ENCODE measurements at places on chromosomes 5 and 9.

- no peak for DNase-seq
These were observed 7.8 kb upstream of the KCNIP1 start for GRCh38 chr5:170495825-170496661.

DNA sequence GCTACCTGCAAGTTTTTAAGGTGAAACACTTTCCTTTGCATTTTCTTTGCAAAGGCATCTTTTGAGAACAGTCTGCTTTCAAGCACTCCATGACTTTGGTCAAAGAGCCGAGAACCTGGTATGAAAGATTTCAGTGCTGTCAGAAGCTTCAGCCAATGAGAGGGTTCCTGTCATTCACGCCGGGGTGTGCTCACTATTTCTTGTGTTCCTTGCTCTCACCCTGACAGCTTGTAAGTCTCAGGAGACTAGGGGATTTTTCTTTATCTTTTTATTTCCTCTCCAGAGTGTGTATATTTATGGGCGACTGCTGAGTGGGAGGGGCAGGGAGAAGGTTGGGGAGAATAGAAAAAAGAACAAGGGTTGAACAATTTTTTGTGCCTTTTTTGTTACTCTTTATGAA is 334.0 kb downstream of the PSAT1 start:
- DNase-seq = no peak

DNA sequence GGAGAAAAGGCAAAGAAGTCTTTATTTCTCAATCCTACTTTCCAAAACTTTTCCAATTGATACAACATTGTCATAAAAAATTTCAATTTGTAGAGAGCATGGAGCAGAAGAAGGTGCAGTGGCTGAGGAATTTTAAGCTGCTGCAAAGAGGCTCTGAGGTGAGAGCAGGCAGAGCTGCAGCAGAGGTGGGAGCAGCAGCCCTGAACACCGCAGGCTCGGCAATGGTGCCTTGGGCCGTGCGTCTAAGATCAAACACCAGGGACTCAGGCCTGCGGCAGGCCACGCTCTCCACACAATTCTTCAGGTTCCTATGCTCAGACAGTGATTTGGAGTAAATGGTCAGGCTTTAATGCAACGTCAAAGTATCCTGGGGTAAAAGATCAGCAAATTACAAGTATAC is 46.3 kb downstream of the SIL1 start:
- no peak for DNase-seq

DNA sequence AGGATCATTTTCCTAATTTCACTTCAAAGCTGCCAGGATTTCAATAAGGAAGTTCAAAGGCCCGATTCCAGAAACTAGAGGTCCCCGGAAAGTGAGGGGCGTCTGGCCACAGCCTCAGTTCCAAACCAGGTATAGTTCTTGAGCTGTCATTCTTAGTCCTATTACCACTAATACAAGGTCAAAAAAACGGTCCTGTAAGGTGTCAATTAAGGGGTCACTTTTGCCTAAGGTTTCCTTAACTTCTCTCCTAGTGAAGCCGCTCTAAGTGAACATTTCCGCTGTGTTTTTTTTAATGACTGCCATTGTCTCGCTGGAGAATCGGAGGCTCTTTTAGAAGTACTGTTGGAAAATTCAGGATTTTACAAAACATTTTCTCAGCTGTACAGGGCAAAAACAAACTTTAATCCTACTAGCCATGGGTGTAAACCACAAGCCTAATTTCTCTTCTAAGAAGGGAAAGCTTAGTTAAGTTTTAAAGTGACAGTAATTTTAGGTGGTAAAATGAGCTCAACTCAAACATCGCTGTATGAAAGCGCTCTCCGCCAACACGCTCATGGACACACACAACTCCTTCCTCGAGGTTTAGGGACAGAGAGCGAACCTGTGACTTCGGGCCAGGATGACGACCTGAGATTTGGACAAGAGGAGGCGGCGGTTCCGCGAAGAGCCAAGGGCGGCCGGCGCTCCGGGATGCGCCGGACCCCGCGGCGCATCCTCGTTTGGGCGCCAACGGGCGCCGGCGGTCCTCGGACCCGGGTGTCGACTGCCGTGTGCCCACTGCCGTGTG is 76.7 kb upstream of the IFNE start:
- DNase-seq = no peak

DNA sequence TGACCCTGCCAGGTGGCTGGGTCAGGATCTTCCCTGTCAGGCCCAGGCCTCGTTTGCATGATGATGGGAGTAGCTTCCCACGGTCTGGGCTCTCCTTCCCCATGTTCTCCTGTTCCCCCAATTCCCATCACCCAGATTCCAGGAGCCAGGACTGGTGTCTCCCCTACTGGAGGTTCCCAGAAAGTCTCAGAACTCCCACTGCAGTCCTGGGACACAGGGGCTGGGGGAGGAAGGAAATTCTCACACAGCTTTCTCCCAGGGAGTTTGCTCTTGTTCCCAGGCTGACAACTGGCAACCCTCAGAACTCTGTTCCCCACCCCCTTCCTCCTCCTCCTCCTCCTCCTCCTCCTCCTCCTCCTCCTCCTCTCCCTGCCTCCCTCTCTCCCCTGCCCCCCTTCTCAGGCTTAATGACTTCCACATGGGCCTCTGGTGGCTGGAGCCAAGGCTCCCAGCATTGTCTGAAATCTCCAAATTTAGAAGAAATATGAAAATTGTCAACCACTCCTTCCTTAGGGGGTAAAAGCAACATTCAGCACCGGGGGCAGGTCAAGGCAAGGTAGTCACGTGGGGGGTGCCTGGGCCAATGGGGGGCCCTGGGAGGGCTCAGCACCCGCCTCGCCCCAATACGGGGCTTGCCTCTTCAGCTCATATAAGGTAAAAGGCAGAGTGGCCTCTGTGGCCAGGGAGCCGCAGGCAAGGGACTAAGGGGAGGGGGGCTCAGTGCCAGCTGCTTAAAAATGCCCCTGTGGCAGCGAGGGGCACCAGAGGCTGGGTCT is 27.3 kb upstream of the IL17B start:
- DNase-seq = no peak

- DNase-seq = no peak
These were observed 2.2 kb downstream of the LCN6 start for GRCh38 chr9:136746155-136746490.

- no peak for DNase-seq
These were observed 8.4 kb upstream of the SH3TC2 start for GRCh38 chr5:149071216-149071615.

DNA sequence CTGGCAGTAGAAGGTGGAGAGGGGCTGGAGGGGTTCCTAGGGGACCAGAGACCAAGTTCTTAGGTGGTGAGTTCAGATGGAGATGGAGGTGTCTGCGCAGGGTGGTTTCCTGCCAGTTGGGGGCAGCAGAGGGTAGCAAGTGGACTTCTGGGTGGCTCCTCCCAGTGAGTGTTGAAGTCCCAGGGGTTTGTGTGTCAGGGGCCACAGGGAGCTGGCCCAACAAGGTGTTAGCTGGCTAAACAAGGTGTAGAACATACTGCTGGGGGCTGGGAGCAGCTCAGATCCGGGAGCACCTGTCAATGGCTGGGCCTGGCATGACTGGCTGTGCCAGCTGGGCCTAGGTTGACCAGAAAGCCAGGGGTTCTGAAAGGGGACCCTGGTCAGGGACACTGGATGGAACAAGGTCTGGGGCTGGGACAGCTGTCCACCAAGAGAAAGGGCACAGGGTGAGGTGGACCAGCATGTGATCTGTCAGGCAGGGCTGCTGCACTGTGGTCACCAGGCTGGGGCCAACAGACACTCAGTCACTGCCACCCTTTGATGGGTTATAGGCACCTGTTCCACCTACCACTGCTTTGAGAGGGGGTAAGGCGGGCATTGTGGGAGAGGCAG is 35.6 kb downstream of the DAB2IP start:
- DNase-seq = peak; percentile 23

GRCh38 chr9:89635816-89636215 is 31.0 kb downstream of the GADD45G start:
- no peak for DNase-seq

DNA sequence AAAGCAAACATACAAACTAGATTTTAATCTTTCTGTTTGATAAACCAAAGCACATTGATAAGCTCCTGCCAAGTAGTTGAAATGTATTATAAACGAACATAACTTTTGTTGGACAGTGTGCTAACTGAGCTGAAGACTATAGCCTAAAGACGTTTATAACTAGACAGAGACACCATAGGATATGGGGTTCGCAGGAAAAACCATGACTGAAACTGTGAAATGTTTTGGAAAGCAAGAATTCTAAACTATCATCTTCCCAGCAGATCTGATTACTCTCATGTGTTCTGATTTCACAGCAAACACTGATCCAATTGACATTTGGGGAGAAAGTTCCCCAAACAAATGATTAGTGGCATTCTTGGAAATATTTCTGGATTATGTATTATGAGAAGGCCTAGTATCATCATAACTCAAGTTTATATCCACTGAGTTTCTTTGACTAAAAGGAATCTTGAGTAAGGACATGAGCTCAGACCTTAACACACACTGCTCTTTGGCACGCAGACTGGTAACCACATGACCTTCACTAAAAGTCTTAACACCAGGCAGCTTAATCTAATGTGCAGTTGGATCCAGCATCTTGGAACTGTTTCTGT is 375.2 kb downstream of the ZNF608 start:
- peak; percentile 63 for DNase-seq

- DNase-seq = no peak
These were observed 2.9 kb downstream of the NR2F1-AS1 start for GRCh38 chr5:93577854-93578812.

DNA sequence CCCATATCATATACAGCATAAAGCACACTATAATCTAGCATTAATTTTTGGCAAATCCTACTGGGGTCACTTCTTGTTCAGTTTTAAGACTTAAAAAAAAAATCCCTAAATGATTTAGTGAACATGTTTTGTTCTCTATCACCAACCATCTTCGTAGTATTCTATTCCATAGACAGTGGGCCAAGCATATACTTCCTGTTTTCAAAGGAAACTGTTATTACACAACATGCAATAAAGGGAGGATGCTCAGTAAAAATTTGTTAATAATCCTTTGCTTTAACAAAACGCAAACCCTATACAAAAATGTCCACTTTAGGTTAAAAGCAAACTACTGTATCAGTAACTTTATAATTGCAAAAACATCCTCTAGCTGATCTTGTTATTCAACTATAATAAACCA is 13.0 kb downstream of the CCNH start:
- DNase-seq = no peak

GRCh38 chr5:72835633-72836032 is 19.2 kb downstream of the TNPO1 start:
- DNase-seq = no peak

DNA sequence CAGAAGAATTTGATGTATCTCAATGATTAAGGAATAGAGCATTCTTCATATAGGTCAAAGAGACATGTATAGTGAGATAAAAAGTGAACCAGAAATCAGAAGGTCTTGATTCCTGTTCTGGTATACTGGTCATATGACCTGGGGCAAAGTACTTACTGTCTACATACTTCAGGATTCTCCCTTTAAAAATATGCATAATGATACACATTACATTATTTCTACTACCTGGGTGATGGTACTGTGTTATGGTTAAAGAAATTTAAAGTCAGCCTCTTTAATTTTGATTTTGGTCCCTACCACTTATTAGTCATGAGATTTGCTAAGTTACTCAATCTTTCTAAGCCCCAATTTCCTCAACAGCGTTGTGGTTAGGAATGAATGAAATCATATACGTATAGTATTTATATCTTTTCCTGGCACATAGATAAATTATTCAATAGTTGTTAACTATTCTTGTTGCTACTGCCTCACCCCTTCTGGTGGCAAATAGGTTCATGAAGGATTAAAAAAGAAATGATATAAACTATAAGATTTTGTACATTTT is 984.1 kb downstream of the TLE4 start:
- no peak for DNase-seq

- peak; percentile 58 for DNase-seq
These were observed 2125.8 kb upstream of the WWC1 start for GRCh38 chr5:166165596-166165995.

- no peak for DNase-seq
These were observed 400.9 kb downstream of the LRRC70 start for GRCh38 chr5:62979472-62979871.

- no peak for DNase-seq
These were observed 20.6 kb downstream of the UGCG start for GRCh38 chr9:111917201-111917600.

All from LNCaP clone FGC (cell line).